Fibroblast of the conjunctiva (primary cell): ENCODE measurements at places on chromosomes 7 and 10.

DNA sequence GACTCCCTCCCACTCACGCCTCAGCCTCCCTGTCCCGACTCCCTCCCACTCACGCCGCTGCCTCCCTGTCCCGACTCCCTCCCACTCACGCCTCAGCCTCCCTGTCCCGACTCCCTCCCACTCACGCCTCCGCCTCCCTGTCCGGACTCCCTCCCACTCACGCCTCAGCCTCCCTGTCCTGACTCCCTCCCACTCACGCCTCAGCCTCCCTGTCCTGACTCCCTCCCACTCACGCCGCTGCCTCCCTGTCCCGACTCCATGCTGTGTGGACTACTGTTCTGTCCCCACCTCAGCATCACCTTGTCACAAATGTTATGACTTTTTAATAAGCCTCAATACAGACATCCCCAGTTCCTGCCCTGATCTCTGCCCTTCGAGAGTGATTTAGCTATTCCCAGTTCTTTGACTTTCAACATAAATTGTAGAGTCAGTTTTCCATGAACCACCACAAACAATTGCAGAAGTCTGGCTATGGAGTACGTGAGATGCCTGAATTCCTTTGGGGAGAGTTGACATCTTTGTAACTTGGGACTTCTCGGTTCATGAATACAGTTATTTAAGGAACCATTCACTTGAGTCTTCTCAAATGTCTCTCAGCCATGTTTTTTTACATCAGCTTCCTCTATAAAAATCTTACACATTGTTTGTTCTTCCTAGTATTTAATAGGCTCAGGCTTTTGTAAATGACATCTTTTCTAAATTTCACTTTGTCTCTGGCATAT lies 71.9 kb downstream of the FOXL3 start:
- no peak for DNase-seq

GRCh38 chr10:88793712-88794299 lies 8.7 kb upstream of the LIPM start:
- peak; percentile 18 for DNase-seq

DNA sequence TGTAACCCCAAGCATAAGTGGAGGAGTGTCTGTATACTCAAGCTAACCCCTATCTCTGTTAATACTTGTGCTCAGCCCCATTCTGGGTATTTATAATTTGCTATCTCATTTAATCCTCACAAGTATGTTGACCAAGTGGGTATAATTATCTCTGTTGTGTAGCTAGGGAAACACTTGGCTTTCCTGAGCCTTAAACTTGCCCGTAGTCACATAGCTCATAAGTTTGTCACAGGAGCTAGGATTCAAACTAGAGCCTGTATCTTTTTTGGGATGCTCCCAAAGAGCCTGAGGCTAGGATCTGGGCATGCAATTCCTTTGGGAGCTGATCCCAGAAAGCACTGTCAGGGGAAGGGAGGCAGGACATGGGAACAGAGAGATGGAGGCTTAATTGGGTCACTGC lies 377.4 kb downstream of the GALNT17 start:
- DNase-seq, result no peak

DNA sequence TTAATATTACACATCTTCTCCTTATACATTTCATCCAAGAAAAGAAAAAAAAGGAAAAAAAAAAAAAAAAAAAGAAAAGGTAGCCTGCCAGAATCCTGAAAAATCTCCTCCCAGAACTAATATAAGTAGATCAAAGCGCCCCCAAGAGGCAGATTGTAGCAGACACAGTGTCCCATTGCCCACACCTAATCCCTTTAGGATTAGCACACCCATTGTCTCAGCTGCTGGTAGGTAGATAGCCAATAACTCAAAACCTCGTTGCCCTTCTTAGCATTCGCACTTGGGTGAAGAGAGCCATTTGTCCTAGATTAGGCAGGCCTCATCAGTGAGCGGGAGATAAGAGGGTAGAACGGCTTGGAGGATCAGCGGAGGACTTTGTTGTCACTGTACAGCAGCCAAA lies 100.2 kb upstream of the SORCS1 start:
- DNase-seq, result no peak

- DNase-seq, result no peak
Observed at GRCh38 chr7:129948338-129948737, 4.4 kb downstream of the UBE2H start.

DNA sequence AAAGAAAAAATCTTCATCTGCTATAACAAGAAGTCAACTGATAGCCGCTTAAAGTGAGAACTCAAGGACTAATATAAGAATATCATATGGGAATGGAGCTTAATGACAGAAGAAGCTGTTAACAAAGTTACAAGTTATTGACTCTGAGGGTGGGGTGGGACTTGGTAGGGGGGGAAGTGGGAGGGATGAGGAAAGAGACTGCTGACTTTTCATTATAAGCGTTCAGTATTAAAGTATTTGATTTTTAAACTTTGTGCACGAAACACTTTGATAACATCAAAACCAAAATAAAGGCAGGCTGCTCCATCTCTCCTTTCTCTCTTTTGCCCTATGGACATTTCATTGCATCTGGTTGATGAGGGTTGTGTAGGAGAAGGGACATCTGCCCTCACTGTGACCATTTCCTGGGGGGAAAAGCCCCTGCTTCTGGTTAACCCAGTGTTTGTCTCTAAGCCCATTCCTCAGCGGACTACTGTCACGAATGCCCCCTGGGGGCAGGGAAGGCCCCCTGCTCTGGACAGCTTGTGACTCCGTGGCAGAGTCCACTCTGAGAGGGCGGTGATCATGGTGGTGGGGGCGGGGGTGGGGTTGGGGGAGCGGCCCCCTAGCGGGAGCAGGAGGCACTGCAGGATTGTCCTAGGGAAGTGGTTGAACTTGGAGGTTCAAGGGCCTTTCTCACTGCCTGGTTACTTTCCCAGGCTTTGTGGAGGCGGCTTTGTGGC lies 17.4 kb downstream of the SLC13A4 start:
- DNase-seq, result no peak

GRCh38 chr10:84587789-84588188 lies 259.4 kb downstream of the CCSER2 start:
- DNase-seq, result no peak

GRCh38 chr7:46784732-46785131 lies 797.2 kb downstream of the TNS3 start:
- no peak for DNase-seq

GRCh38 chr10:33263453-33263852 lies 71.0 kb downstream of the NRP1 start:
- no peak for DNase-seq

DNA sequence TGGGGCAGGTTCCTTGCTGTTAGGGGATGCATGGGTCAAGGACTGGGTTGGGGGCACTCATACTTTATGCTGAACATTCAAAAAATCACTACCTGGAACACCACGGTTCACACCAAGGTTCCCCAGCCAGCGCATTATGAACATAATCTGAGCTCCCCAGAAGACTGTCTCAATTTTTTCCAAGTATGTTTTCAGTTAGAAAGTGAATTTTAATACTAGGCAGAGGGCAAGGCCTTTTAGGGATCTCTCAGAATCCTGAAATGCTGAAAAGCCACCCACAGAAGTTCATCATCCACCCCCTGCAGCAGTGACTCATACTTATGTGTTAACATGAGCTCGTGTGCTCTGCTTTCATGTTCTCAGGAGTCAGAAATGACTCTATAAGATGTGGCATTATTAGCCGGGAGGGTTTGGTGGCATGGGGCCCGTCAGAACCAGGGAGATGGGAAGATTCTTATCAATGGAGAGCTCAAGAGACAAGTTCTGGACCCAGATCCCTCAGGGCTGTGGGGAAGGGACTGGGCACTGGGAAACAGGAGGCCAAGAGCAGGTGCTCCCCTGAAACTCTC lies 185.2 kb upstream of the ITGB1 start:
- peak; percentile 46 for DNase-seq

- DNase-seq, result peak; percentile 44
Observed at GRCh38 chr7:142496545-142496991, 238.7 kb upstream of the PRSS58 start.

DNA sequence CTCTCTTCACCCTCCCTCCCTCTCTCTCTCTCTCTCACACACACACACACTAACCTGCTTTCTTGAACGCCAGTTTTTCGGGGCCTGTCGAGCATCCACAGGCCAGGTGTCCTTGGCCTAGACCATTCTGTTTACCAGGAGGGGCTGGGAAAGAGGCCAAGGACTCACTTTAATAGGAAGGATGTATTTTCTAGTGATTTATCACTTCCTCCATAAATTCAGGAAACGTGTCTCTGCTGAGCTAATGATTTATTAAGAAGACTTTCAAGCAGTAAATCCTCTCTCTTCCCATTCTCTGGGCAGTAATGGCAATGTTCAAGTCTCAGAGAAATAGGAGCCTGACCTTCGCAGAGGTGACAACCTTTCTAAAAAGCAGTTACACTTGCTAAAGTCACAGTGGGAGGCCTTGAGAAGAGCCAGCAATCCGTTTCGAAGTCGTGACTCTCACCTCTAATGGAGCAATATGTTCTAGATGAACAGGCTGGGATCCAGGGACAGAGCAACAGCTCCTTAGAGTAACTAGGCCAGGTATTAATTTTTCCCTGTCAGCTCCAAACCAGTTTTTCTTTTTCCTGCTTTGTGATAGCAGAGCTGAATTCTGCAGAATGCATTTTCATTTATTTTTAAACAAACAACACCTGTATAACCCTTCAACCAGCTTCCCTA lies 1357.5 kb upstream of the SORCS1 start:
- DNase-seq, result no peak

DNA sequence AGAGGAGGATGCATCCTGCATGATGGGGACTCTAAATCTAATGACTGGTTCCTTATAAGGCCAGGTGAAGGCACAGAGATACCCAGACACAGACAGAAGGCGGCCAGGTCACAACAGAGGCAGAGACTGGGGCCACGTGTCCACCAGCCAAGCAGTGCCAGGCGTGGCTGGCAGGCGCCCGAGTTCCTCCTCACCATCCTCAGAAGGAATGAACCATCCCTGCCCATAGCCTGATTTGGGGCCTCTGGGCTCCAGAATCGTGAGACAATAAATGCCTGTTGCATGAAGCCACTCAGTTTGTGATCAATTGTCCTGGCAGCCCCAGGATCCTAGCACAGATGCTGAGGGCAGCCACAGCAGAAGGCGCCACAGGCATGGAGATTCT lies 69.0 kb upstream of the TNRC18 start:
- no peak for DNase-seq

DNA sequence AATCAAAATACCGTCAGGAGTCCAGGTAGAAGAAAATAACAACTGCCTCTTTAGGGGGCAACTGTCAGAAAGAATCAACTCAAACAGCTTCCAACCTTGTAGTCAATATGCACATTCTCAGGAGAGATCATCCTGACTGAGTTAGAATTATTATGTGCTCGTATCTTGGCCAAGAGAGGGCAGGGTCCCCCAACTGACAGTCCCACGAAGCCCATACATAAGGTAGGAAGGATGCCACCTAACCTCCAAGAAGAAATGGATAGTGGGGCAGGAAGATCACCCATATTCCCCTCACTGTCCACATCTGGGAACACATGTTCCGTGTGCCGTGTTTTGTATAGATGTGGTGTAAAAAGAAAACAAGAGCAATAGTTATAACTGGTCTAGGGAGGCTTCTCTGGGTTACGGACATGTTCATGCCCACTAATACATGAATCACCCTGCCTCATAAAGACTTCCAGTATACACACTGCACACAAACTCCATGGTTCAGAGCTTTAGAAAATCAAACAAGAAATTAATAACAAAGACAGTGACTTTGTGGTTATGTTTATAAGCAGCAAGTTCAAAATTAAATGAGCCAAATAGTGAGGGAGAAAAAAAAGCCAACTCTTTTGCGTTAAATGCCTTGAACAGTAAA lies 295.6 kb downstream of the FGFR2 start:
- no peak for DNase-seq

DNA sequence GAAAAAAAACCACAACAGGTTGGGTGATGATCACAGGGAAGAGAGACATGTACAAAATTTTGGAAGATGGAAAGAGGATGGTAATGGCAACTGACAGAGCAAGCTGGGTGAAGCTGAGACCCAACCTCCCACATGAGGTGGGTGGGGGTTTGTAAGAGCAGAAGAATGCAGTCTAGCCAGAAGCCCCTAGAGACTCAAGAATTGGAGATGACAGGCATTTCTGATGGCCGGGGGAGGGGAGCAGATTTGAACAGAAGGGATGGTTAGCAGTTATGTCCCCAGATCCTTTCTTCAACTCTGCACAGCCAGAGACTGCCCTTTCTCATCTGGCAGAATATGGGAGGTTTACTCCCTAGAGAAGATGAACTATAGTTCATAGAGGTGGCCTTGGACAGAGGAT lies 208.0 kb downstream of the GALNT17 start:
- DNase-seq, result no peak

DNA sequence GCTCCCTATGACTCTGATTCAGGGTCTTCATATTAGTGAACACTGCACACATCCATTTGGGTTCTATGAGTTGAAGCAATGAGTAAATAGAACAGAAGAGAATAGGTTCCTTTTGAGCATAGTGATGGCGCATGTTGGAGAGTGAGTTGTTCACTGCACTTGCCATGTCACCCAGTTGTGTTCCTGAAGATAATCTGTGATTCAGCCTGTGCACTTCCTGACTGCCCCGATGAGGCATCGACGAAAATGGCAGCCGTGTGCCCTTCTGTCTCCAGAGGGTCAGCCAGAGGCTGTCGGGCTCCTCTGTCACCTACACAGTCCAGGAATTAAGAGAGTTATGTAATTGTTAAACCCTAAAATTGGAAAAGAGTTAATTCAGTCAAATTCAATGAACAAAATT lies 94.7 kb downstream of the GALNT11 start:
- no peak for DNase-seq

DNA sequence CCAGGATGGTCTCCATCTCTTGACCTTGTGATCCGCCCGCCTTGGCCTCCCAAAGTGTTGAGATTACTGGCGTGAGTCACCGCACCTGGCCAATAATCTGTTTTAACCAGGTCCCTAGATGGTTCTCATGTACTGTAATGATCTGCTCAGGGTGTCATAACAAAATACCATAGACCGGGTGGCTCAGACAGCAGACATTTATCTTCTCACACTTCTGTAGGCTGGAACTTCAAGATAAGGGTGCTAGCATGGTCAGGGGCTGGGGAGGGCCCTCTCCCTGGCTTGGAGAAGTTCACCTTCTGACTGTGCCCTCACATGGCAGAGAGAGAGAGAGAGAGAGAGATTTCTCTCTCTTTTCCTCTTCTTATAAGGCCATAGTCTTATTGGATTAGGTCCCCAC lies 279.4 kb upstream of the LYZL1 start:
- DNase-seq, result no peak

GRCh38 chr7:158840604-158841003 lies 11.3 kb upstream of the ESYT2 start:
- DNase-seq, result no peak

DNA sequence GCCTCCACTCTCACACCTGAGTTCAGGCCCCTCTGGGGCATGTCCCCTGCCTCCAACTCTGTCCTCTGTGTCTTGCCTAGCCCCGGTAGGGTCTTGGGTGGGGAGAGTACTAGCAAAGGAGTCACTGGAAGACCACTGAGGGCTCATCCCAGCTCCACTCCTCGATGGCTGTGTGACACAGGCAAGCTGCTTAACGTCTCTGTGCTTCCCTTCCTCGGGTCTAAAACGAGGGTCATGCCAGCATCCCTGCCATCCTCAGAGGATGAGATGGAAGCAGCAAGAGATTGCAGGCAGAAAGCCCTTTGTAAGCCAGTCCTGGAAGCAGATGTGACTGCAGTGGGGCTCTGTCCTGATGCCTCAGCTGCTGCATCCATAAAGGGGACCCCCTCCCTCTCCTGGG lies 15.2 kb upstream of the C10orf105 start:
- no peak for DNase-seq

GRCh38 chr7:26013551-26014083 lies 138.4 kb upstream of the NFE2L3 start:
- DNase-seq, result no peak
